ENCODE measurements at places on chromosomes 12 and 14.

- no peak for DNase-seq
Measured at GRCh38 chr12:91902860-91903683, 242.6 kb downstream of the BTG1 start.

- no peak for DNase-seq
Measured at GRCh38 chr12:31519511-31519910, 71.4 kb downstream of the DENND5B start.

DNA sequence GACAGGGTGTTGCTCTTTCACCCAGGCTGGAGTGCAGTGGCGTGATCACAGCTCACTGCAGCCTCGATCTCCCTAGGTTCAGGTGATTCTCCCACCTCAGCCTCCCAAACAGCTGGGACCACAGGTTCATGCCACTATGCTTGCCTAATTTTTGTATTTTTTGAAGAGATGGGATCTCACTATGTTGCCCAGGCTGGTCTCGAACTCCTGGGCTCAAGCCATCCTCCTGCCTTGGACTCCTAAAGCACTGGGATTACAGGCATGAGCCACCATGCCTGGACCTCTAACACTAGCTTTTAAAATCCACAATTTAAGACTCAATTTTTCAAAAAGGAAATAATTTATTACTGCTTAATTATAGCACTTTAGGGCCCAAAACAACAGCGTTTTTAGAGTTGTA is 107.9 kb downstream of the TRAFD1 start:
- DNase-seq, result no peak

GRCh38 chr14:34436118-34436905 is 25.7 kb downstream of the SPTSSA start:
- DNase-seq, result no peak

- no peak for DNase-seq
Measured at GRCh38 chr14:105324871-105325270, 10.3 kb downstream of the PACS2 start.

GRCh38 chr14:64879635-64880220 is at the start of gene SPTB:
SPTB (minus strand) TSS chr14:64879907; CDS start chr14:64823094, 56,813 bp downstream.
- DNase-seq, result no peak

GRCh38 chr12:68425998-68426397 is 93.8 kb upstream of the MDM1 start:
- DNase-seq, result no peak

- DNase-seq, result no peak
Measured at GRCh38 chr12:48015954-48016353, 11.7 kb upstream of the COL2A1 start.

All from NCI-H1417 treated with DMSO at 0.1 percent for 48 hours (cell line).